ENCODE measurements at places on chromosomes 11 and 22.

GRCh38 chr11:96257972-96258934, 84.7 kb downstream of the MAML2 start:
- no peak for DNase-seq

GRCh38 chr11:78620159-78620558, 45.5 kb upstream of the NARS2 start:
- no peak for DNase-seq

DNA sequence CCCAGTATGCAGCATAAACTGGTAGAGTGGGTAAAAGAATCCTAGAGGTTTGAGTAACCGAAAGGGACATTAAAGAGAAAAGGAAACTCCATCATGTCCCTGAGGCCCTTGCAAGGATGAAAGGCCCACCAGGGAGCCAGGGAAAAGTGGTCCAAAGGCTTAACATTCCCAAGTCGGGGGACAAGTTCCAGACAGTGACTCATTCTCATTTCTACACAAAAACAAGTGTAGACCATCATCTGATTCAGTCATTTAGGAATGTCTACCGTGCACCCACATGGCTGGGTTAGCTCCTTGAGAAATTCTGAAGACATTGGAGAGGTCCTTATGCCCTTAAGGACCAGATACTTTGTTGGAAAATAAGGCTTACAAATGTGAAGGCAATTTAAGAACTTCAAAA, 4.8 kb upstream of the NOX4 start:
- DNase-seq, result no peak

- DNase-seq, result no peak
These were observed 426.1 kb downstream of the NTM start for GRCh38 chr11:131796541-131796940.

DNA sequence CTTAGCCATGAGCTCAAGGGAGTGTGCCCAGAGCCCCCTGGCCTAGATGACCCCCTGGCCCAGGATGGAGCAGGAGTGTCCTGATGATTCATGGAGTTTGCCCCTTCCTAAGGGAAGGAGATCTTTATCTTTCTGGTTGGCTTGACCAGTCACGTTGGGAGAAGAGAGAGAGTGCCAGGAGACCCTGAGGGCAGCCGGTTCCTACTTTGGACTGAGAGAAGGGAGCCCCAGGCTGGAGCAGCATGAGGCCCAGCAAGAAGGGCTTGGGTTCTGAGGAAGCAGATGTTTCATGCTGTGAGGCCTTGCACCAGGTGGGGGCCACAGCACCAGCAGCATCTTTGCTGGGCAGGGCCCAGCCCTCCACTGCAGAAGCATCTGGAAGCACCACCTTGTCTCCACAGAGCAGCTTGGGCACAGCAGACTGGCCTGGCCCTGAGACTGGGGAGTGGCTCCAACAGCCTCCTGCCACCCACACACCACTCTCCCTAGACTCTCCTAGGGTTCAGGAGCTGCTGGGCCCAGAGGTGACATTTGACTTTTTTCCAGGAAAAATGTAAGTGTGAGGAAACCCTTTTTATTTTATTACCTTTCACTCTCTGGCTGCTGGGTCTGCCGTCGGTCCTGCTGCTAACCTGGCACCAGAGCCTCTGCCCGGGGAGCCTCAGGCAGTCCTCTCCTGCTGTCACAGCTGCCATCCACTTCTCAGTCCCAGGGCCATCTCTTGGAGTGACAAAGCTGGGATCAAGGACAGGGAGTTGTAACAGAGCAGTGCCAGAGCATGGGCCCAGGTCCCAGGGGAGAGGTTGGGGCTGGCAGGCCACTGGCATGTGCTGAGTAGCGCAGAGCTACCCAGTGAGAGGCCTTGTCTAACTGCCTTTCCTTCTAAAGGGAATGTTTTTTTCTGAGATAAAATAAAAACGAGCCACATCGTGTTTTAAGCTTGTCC, 14.3 kb downstream of the ADORA2A start:
- DNase-seq, result no peak

DNA sequence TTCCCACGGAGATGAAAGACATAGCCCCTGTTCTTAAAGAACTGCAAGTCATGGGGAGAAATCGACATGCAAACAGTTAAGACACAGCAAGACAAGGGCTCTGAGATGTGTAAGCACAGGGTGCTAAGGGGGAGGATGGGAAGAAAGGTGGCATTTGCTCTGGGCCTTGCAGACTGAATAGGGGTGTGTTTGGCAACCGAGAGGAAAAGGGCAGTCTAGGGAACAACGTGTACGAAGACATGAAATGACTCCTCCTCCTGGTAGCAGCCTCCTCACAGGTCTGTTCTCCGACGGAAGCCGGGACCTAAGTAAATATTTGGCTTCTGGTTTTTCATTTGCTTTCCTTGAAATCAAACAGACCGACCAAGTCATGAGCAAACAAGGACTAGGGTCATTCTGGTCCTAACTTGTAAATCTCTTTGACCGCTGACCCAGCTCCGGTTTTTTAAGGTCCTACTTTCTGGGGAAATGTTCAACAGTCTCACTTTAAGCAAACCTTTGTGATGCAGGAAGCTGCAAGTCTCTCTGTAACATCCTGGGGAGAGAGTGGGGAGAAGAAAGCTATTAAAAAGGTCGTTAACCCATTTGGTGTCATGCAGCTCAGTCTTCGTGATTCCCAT, 19.7 kb downstream of the NNMT start:
- DNase-seq, result no peak

GRCh38 chr11:17611503-17612220, 64.6 kb downstream of the OTOG start:
- no peak for DNase-seq

GRCh38 chr11:125873881-125874555, 13.4 kb upstream of the HYLS1 start:
- DNase-seq, result no peak
